ENCODE measurements at places on chromosomes 7 and 10. TPM values are rescaled to one million over a fixed set of nuclear protein-coding genes. Genes with fewer than 3 reads are reported as not detected.

The LEP gene
- total RNA-seq, result not detected

The PALD1 gene
- 0.19 TPM for total RNA-seq

The NEBL gene
- total RNA-seq, result 0.19 TPM

The TMEM184A gene
- total RNA-seq, result not detected

The ZNF107 gene
- 17.3 TPM for total RNA-seq

The HOXA7 gene
- not detected for total RNA-seq

The EXOC4 gene
- total RNA-seq, result 65.4 TPM

The MCM10 gene
- total RNA-seq, result 0.42 TPM

The TMEM270 gene
- not detected for total RNA-seq

The TEX47 gene
- not detected for total RNA-seq

The KCNH2 gene
- 2.2 TPM for total RNA-seq

The C7orf25 gene
- total RNA-seq, result 4.5 TPM

The ZNF365 gene
- 0.24 TPM for total RNA-seq

The C10orf105 gene
- 0.13 TPM for total RNA-seq

The PIP gene
- not detected for total RNA-seq

The CABCOCO1 gene
- total RNA-seq, result not detected

The GJC3 gene
- not detected for total RNA-seq

The CCDC146 gene
- total RNA-seq, result 15.6 TPM

The PITRM1 gene
- 90.8 TPM for total RNA-seq

The NXPH1 gene
- total RNA-seq, result not detected

The NYAP1 gene
- 0.64 TPM for total RNA-seq

The ADCY1 gene
- not detected for total RNA-seq

Measured in naive thymus-derived CD4-positive, alpha-beta T cell (primary cell).